Dermis blood vessel endothelial cell (primary cell): ENCODE measurements at places on chromosomes 16 and 17.

DNA sequence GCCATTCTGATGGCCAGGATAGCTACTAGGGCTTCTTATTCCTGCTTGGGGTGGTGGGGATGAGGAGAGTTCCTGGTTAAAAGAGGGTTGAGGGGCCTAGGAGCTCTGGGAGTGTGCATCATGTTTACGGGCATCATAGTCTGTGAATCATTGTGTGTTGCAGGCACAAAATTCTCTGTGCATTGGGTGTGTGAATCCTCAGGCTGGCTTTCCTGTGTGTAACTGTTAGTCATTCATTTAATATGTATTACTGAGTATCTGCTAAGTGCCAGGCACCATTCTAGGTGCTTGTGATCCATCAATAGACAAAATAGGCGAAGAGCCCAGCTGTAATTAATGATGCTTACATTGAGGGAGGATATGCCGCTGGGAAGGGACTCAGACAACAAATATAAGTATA, 5.8 kb downstream of the PPY start:
- no peak for DNase-seq

GRCh38 chr16:27210174-27210573, 6.8 kb downstream of the KDM8 start:
- DNase-seq: no peak

GRCh38 chr17:45315648-45316433, 979 bp downstream of the MAP3K14 start:
- DNase-seq: no peak

DNA sequence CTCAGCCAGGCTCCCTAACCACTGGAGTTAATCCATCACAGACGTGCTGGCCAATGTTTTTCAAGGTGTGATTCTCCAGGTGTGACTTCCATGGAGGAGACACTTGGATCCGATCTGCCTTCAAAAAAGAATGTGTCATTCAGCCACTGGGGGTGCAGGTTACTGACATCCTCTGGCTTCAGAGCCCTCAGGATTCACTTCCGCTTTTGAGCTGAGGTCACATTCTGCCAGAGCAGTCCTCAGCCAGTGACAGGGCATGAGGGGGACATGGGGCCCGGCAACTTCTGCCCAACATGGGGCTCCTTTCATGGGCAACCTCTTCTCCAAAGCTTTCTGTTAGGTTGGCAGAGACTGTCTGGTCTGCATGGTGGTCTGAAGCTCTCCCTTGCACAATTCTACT, 81.4 kb downstream of the GRIN2A start:
- no peak for DNase-seq

DNA sequence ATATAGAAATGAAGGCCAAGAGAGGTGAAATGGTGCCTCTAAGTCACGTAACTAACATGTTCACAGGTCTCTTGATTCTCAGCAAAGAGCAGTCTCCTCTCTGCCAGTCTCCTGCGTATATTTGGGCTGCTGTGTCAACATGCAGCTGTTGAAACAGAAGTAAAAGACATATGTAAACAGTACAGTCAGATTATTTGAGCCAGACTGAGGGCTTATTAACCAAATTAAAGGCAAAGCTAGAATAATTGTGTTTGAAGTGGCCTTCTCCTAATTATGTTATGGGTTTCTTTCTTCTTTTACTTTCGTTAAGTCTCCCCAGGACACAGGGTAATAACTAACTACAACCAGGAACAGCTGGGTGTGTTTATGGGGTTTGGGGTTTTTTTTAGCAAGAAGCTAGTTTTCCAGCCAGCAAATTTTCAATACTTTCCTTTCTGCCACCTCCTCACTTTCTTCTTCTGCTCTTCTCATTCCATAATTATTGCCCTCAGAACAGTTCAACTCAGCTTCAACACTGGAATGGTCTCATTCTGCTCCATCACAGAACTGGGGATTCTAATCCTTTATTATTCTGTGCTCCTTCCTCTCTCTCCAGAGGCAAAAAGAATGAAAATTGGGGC, 18.4 kb downstream of the G6PC1 start:
- DNase-seq: no peak

DNA sequence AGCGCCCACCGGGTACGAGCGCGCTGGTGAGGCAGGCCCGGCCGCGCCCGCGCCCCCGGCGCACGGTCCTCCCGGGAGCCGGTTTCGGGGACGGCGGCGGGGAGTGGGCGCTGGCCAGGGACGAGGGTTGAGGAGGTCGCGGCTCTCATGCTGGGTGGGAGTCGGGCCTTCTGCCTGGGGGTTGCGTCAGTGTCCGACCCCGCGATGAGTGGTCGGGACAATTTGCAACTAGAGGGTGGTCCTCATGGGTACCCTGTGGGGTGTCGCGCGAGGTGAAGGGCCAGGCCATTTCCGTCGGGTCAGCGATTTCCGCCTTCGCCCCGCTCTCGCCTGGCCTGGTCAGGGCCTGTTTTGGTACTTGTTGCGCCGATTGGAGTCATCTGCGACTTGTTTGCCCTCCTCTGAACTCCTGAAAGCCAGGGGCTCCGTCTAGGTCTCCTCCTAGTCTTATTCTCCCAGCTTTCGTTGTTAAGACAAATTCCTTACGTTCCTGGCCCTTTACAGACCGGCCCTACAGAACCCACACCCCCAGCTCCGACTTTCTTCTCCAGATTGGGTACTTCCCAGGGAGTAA, 14.9 kb downstream of the NAA60 start:
- DNase-seq: peak; percentile 37

DNA sequence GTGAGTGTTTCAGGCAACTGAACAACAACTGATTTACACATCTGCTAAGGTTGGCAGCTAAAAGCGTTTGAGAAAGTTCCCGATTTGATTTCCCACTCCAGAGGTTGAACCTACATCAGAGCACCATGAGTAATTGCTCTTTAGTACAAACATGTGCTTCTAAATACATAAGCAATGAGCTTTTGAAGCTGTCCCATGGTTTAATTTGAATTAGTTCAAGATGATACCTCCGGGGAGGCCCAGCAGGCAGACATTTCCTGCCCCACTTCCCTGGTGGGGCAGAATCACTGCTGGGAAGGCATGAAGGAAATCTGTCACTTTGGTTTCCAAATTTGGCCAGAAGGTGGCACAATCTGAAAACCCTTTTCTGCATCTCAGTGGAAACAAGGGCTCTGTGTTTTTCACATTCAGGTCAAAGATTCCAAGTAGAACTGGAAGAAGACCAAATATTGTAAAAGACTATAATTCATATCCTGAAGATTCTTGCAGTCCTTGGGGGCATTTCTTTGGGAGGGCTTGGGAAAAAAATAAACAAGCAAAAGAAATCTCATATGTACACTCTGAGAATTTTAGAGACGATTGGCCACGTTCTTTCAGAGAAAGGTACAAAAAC, 176.2 kb upstream of the FAM20A start:
- DNase-seq: peak; percentile 88

GRCh38 chr16:67922221-67922620, 9.4 kb downstream of the CTRL start:
- DNase-seq: no peak

GRCh38 chr17:48616717-48617470, 1.8 kb upstream of the HOXB8 start:
- no peak for DNase-seq

- no peak for DNase-seq
Observed at GRCh38 chr17:76720211-76720610, 6.2 kb downstream of the JMJD6 start.

- DNase-seq: no peak
Observed at GRCh38 chr16:71423016-71423415, 18.8 kb downstream of the TLE7 start.

GRCh38 chr16:35731341-35732040, 2272.1 kb downstream of the TP53TG3F start:
- DNase-seq: no peak

DNA sequence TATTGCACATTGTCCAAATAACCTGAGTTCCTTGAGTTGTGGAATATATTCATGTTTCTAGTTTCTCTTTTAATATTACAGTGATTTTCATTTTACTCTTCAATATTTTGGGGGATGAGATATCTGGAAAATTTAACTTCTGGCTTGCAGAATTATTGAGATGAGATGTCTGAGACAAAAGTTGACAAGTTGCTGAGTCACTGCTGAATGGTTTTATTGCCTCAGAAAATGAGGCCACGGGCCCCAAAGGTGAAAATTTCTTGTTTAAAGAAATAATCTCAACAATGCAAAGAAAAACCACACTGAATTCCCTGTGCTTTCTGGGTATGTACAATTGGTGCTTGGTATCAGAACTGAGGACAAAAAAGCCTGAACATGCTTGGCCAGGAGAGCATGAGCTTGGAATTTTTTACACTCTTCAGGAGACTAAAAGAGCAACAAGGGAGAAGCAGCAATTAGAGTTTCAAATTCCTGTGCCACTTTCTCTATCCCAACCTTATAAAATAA, 129.2 kb upstream of the TOM1L1 start:
- no peak for DNase-seq

DNA sequence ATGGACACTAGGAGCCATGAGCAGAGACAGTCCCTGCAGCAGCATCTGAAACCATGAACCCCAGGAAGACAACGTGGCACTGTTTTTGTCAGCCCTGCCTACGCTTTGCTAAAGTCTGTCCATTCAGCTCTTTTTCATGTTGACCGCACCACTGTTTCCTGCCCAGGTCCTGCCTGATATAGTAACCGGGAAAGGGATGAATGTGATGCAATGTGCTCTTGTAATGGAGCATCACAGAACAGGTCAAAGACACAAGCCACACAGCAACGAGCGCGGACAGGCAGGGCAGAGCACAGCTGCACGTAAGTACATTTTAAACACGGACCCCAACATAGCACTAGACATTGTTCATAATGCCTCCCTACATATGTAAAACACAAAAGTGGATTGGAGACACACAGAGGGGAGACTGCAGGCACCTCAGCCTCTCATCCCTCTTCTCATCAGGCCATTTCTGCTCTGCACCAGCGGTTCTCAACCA, 16.9 kb upstream of the TNFRSF13B start:
- DNase-seq: no peak

DNA sequence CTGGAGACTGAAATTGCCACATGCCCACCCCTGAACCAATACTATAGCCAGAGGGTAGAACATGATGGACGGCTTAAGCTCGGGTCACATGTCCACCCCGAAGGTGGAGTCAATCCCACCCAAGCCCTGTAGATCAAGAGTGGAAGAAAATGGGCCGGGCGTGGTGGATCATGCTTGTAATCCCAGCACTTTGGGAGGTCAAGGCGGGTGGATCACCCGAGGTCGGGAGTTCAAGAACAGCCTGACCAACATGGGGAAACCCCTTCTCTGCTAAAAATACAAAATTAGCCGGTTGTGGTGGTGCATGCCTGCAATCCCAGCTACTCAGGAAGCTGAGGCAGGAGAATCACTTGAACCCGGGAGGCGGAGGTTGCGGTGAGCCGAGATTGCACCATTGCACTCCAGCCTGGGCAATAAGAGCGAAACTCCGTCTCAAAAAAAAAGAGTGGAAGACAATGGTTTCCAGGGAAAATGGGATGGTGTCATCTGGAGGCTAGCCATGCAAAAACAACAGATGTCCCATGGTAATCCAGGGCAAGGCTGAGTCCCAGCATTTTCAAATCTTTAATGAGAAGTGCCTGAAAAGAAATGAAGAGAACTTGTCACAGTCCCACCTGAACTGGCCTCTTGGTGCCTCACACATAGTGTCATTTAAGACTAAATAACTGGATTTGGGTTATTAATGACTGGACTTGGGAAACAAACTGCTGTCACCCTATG, 30.1 kb downstream of the CD300LF start:
- no peak for DNase-seq

DNA sequence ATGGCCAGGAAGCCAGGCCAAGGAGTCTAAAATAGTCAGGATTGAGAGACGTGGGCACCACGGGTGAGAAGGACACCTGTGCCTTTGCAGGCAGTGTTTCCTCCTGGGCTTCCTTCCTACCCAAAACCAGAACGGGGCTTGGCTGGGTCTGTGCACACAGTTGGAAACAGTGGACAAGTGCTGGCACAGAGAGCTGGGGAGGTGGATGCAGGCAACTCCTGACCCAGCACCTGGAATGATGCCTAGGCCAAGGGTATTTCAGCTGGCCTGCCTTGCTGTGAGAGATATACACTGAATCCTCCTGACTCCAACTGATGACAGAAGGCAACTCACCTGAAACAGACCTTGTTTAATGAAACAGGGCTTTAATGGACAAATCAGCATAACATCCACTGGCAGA, 186.2 kb downstream of the SLC39A11 start:
- peak; percentile 8 for DNase-seq

GRCh38 chr17:50868602-50869001, 2.4 kb upstream of the TOB1 start:
- no peak for DNase-seq
